Smooth muscle cell of the brain vasculature (primary cell): ENCODE measurements at places on chromosomes 7 and 10.
A peak's percentile ranks its signal among the peaks of the same experiment; 100 is the strongest.

- no peak for DNase-seq
Measured at GRCh38 chr7:44769776-44770294, 21.2 kb downstream of the ZMIZ2 start.

DNA sequence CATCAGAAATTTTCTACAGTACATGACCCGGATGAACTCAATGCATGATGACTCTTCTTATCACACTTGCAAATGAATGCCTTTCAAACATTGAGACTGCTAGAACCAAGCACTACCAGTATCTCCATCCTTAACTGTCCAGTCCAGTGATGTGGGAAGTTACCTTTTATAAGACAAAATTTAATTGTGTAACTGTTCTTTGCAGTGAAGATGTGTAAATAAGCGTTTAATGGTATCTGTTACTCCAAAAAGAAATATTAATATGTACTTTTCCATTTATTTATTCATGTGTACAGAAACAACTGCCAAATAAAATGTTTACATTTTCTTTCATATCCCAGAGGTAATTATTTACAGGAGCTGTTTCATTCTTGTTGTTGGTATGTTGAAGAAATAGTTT, 40.1 kb downstream of the LGI1 start:
- no peak for DNase-seq

DNA sequence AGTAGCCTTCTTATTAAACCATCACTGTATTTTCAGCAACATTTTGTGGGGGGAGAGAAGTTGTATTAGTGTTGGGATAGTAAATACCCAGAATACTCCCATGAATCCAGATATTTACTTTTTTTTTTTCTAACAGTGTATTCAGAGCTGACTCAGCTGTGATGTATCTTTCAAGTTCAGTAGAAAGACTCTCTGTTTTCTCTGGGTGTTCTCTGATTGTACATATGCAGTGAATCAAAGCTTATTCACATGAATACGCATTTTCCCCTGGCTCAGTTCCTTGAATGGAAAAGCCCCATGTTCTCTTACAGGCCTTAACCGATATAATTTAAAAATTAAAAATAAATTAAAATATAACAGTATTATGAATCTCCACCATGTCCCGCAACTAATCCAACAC, 1.3 kb downstream of the TFPI2 start:
- no peak for DNase-seq

DNA sequence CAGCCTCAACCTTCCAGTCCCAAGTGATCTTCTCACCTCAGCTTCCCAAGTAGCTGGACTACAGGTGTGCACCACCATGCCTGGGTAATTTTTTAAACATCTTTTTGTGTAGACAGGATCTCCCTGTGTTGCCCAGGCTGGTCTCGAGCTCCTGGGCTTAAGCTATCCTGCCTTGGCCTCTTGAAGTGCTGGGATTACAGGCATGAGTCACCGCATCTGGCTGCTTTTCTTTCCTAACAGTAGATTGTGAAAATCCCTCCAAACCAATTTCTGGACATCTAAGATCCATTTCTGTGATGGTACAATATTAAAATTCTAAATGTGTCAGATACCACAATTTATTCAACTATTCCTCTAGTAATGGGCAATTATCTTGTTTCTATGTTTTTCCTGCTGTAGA, 38.7 kb downstream of the RAB18 start:
- DNase-seq, result no peak

GRCh38 chr7:43700059-43700501, 29.2 kb downstream of the COA1 start:
- peak; percentile 33 for DNase-seq

- no peak for DNase-seq
Measured at GRCh38 chr10:35300063-35300699, 36.1 kb upstream of the CCNY start.

- DNase-seq, result no peak
Measured at GRCh38 chr7:123798532-123799188, 46.3 kb upstream of the HYAL4 start.

GRCh38 chr10:93629647-93630305, 17.4 kb downstream of the PDE6C start:
- no peak for DNase-seq
